ENCODE measurements at places on chromosomes 6 and 20.

DNA sequence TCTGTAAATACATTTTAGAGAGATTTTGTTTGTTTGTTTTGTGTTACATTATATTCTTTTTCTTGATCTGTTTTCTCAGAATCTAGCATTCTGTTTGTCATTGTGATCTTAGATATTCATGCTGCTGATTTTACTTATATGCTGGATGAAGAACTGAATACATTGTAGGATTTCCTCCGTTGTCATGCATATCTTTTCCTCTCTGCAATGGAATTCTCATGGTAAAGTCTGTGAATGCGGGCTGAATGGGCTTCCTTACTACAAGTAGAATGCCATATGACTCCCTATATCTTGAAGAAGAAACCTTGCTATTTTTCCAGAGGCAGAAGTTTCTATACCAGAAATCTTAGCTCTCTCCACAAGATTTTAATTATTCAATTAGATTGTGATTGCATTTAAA, 2.4 kb upstream of the DEFB114 start:
- DNase-seq = no peak

GRCh38 chr6:110549277-110549676, 72.9 kb upstream of the SLC22A16 start:
- DNase-seq = no peak

DNA sequence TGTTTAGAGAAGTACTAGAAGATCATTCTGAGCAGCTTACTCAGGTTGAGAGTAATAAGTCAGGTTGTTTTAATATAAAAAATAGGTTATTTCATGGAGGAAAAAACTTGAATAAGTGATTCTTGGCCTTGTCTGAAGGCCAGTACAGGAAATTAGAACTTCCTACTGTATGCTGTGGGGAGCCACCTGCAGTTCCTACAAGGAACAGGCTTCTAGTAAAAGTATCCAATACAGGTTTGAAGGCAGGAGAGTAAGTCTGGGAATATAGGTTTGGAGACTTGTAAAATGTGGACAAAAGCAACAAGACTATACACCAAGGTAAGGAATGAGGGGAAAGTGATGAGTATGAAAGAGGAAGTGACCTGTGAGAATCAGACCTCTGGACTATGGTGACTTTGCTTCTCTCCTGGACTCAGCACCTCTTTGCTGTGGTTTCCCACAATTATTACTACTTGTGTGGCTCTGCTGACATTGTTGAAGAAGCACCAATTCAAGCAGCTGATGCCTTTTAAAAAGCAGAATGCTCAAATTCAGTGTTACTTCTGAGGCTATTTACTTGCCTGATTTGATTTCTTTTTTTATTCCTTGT, 278.6 kb downstream of the TBC1D7 start:
- no peak for DNase-seq

DNA sequence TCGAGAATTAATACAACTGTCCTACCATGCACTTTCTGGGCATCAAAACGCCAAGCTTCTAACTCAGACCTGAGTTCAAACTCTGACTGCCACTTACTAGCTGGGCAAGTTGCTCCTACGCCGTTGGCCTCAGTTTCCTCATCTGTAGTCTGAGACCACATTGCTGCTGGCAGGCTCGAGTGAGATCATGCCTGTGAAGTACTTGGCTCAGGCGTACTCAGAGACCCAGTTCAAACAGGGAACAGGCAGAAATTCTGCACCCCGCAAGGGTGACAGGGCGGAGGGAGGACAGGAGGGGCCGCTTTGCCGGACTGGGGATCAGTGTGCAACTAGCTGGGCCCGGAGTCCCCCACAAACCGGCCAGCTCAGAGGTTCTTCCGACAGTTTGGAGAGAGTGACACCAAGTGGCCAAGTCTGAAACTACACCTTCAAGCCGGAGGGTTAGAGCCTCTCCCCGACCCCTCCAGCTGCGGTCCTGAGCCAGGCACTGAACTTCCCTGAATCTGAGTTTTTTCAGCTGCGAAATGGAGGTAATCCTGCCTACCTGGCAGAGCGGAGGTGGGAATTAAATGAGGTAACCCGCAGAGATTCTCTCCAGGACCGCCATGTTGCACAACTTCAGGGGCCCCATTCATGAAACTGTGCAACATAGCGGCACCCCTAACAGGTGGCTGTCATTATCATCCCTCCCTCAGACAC, 46.0 kb upstream of the PTPN1 start:
- DNase-seq = peak; percentile 66

DNA sequence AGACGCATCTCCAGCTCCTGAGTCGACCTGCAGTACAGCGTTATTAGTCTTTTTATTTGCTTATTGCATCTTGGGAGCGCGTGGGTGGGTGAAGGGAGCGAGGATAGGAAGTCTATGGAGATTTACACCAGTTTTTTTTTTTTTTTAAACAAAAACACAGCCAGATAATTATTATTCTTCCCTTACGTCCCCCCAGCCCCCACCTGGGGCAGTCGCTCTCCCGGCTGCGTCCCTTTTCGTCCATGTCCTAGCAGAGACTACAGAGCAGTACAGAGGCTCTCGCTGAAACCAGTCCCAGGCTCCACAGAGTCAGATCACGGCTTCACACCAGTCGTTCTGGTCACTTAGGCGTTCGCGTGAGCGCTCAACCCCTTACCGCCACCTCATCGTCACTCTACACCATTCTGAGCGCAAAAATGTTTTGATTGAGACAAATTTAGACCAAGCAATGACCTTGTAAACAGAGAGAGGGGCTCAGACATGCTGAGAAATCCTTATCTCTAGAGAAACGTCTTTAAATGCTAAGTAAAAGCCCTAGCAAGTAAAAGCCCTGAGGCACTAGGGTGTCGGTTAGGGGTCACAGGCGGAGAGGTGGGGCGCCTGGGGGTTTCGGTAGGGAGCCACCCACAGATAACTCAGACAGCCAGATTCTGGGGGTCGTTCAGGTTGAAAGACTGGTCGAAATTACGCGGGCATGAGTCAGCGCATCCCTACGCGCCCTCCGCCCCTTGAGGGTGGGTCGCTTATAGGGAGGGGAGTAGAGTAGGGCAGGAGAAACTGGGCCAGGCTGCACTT, 975 bp upstream of the PPT2 start:
- no peak for DNase-seq

DNA sequence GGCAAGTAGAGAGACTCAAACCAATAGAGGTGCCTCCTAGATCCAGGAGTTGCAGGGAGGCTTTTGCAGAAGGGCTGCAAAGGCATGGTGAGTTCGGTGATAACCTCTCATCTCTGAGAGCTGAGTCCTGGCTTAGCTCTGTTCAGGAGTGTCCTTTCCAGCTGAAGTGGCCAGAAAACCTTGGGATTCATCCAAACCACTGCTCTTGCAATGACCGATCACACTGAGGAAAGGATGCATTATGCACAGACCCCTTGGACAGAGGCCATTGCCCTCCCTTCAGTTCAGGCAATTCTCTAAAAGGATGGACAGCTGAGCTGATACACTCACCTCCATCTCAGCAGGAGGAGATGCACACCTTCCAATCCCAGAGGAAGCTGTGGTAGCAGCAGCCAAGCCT, 158.8 kb upstream of the ENPP5 start:
- no peak for DNase-seq

- DNase-seq = no peak
Observed at GRCh38 chr6:108165714-108166663, at the start of gene NR2E1. NR2E1 (plus strand) TSS chr6:108166022; CDS start chr6:108166766, 744 bp downstream.

- DNase-seq = no peak
Observed at GRCh38 chr6:39695447-39695846, 29.8 kb downstream of the KIF6 start.

- DNase-seq = peak; percentile 74
Observed at GRCh38 chr6:43509984-43510826, at the start of gene LRRC73. LRRC73 (minus strand) TSS chr6:43510346; CDS start chr6:43509785, 561 bp downstream.

- DNase-seq = no peak
Observed at GRCh38 chr6:52712136-52712535, 41.2 kb downstream of the TMEM14A start.

GRCh38 chr20:951384-952169, 35.4 kb upstream of the ANGPT4 start:
- DNase-seq = no peak

- DNase-seq = no peak
Observed at GRCh38 chr20:41468994-41469600, 102.5 kb upstream of the EMILIN3 start.

DNA sequence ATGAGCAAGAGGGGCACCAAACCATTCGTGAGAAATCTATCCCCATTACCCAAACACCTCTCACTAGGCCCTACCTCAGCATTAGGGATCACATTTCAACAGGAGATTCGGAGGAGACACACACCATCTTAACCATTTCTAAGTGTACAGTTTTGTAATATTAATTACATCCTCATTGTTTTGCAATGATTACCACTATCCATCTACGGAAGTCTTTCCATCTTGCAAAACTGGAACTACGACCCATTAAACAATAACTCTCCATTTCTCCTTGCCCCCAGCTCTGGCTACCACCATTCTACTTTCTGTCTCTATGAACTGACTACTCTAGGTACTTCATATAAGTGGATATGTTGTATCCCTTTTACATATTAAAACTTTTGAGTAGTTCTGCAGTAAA, 20.1 kb downstream of the ACOT13 start:
- no peak for DNase-seq

DNA sequence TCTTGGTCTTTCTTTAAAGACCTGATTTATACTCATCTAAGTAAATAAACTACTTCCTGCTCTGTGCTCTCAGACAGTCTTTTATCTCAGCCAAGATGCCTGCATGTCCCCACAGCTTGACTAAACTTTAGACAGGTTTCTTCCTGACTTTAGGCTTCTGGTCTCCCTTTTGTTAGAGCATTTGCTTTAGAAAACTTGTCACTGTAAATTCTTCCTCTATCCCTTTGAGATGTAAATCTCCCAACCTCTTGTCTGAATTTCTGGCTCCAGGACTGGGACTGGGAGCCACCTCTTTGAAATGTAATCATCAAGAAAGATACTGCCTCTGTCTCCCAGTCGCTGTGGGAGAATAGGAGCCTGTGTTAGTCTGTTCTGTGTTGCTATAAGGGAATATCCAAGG, 739.9 kb downstream of the C6orf118 start:
- no peak for DNase-seq

DNA sequence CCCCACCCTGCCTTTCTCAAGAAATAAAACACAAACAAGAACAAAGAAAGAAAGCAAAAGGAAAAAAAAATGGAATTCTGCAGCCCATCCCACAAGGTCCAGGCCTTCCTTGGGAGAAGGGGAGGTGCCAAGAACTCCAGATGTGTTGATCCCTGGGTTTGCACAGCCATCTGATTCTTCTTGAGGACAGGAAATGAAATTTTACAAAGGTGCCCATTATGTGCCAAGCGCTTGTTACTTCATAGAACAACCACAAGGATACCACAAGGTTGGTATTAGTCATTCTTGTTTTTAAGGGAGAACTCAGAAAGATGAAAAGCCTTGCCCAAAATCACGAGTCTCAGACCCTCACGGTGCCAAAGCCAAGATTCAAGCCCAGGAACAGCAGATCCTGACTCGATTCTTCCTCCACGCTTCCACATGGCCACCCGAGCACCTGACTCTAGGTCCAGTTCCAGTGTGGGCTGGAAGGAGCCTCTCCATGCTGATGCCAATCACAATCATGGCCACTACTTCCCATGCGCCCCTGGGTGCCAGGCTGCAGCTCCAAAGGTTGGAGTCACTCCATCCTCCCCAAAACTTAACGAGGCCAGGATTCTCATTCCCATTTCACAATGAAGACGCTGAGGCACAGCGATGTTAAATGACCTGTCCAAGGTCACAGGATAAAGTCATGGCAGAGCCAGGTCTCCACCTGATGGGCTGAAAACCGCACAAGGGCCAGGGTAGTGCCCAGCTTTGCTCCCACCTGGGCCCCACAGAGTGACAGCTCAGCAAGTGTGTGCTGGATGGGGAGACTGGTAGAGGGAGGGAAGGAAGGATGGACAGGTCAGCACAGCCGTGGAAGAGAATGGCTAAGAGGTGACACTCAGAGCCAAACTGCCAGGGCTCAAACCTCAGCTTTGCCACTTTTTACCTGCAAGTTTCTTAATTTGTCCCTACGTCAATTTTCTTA, 66.7 kb upstream of the TOP1 start:
- DNase-seq = no peak

DNA sequence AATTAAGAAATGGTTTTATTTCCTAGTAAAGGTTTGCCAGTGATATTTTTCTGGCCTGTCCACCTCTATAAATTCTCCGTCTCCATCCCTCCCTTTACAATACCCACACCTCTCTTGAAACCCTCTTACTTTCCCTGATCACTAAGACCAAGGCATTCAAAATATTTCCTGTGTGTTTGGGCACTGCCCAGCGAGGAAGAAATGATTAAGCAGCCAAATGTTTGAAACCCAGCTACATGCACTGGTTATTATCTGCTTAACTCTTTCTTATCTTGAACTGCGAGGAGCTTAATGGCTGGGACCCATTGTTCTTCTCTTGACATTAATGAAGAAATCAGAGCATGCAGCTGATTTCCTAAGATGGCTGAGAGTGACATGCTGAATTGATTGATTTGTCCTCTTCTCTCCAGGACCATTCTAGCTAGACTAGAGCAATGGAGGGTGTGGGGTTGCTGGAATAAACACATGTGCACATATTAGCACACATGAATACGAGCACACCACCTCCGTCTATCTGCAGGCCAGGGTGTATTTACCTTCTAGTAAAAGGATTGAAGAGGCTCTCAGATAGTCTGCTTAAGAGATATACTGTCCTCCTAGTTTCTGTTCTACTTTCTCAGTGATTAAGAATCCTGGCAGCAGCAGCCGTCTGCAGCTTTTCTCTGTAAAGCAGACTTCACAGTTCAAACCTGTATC, 46.1 kb upstream of the PRDM1 start:
- no peak for DNase-seq

DNA sequence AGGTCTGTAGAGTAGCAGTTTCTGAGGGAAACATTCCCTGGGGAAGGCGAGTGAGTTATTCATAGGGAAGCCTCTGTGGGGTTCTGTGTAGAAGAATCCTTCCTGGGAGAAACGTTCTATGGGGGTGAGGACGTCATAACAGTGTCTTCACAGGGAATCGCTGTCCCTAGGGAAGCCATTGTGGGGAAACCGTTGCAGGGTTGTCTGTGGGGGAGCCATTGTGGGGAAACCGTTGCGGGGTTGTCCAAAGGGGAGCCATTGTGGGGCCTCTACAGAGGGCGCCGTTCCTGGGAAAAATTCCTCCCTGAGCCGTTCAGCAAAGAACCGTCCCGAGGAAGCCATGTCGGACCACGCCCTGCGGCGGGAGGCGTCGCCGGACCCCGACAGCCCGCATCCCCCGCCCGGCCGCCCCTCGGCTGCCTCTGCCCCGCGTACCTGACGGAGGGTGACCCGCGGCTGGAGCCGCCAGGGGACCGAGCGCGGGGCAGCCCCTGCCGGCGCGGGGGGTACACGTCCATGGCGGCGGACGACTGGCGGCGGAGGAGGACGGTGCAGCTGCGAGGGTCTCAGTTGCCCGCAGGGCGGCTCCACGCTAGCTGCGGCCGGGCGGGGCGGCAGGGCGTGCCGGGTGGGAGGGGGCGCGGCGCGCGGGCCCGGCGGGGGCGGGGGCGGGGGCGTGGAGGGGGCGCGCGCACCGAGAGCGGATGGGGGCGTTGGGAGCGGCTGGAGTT, at the start of gene DNAAF9:
TSS of gene DNAAF9 (minus strand) at position 630 of the 731 bp plus-strand sequence. CDS start at position 518, 112 bp downstream.
- DNase-seq = peak; percentile 64

- no peak for DNase-seq
Observed at GRCh38 chr6:72620871-72621290, 983 bp upstream of the KCNQ5 start.

DNA sequence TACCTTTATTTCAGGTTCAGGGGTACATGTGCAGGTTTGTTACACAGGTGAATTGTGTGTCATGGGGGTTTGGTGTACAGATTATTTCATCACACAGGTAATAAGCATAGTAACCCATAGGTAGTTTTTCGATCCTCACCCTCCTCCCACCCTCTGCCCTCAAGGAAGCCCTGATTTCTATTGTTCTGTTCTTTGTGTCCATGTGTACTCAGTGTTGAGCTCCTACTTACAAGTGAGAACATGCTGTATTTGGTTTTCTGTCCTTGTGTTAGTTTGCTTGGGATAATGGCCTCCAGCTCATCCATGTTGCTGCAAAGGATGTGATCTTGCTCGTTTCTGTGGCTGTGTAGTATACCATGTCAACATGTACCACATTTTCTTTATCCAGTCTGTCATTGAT, 66.0 kb downstream of the STK4 start:
- no peak for DNase-seq

Measured in CD4-positive, alpha-beta T cell treated with Interleukin-15 for 4 hours (primary cell).